Tibial nerve (tissue), 4 donors: ENCODE measurements at places on chromosomes 12 and 14. TPM values are rescaled to one million over a fixed set of nuclear protein-coding genes. Genes with fewer than 3 reads are reported as not detected.

GRCh38 chr12:92493816-92494215 lies 209.0 kb upstream of the PLEKHG7 start:
- no peak for DNase-seq

DNA sequence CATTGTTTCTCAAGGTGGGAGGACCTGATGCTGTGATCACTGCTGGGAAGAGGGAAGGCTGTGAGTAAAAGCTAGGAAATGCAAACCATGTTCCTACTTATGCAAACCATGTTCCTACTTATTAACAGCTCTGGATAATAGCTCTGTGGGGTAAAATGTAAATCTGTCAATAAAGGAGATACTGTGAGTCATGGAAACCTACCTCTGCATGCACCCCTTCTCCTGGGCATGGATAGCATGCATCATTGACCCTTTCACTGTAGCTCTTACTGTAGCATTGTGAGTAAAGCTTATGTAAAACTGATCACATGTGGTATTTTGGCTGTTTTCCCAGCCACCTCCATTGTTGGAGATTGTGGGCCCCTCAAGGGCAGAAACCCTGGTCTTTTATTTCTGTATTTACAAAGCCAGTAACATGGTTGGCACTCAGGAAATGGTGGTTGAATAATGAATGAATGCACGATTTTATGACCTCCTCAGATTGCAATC lies 253.7 kb downstream of the GRIN2B start:
- no peak for DNase-seq

- DNase-seq = no peak
These were observed 167.8 kb downstream of the PAWR start for GRCh38 chr12:79522989-79523386.

The SPRYD4 gene
- 2.4 TPM for total RNA-seq

- no peak for DNase-seq
These were observed 28.0 kb downstream of the NELL2 start for GRCh38 chr12:44847888-44848702.

The TDRD9 gene
- under 0.01 TPM for total RNA-seq

DNA sequence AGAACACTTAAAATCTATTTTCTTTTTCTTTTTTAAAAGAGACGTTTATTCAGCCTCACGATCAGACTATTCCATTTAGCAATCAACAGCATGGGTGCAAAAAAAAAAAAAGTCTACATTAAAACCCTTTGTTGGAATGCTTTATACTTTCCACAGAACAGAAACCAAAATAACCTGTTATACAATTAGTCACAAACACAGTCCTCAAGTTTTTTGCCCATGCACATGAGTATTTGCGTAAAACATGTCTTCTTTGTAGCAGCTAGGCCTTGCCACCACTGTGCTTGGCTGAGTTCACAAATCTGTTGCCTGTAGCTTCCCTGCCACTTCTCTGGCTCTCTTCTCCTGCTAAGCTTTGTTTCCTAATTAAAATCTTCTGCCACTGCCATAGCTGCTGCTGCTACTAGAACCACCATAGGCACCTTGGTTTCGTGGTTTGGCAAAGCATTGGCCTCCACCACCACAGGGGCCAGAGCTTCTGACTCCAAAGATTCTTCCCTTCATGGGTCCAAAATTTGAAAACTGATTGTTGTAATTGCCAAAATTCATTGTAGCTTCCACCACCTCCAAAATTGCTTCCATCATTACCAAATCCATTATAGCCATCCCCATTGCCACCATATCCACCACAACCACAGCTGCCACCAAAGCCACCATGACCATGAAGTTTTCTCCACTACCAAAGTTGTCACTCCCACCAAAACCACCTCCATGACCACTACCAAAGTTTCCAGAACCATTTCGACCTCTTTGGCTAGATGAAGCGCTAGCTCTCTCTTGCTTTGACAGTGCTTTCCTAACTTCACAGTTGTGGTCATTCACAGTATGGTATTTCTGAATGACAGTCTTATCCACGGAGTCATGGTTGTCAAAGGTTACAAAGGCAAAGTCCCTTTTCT lies 38.1 kb downstream of the KLRG1 start:
- no peak for DNase-seq

DNA sequence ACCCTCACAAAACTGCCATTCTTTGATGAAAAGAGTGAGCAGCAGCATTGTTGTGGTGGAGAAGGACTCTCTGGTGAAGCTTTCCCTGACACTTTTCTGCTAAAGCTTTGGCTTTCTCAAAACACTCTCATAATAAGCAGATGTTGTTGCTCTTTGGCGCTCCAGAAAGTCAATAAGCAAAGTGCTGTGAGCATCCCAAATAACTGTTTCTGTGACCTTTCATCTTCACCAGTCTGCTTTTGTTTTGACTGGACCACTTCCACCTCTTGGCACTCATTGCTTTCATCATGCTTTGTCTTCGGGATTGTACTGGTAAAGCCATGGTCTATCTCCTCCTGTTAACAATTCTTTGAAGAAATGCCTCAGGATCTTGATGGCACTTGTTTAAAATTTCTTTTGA lies 424.7 kb upstream of the TMPO start:
- DNase-seq = no peak
